ENCODE measurements at places on chromosomes 1 and 21. TPM values are rescaled to one million over a fixed set of nuclear protein-coding genes. Genes with fewer than 3 reads are reported as not detected.

LORICRIN gene
- total RNA-seq, result not detected

OTUD3 gene
- 5.1 TPM for total RNA-seq

TTC22 gene
- not detected for total RNA-seq

VTCN1 gene
- not detected for total RNA-seq

AMY2A gene
- not detected for total RNA-seq

C2CD4D gene
- not detected for total RNA-seq

NR1I3 gene
- total RNA-seq, result not detected

UBE2U gene
- total RNA-seq, result not detected

SPATA45 gene
- total RNA-seq, result not detected

C1orf115 gene
- 0.85 TPM for total RNA-seq

MYOG gene
- total RNA-seq, result not detected

ATAD3C gene
- total RNA-seq, result 0.40 TPM

BSND gene
- not detected for total RNA-seq

SYCP1 gene
- total RNA-seq, result not detected

ALPL gene
- total RNA-seq, result 0.36 TPM

KCNT2 gene
- 6.6 TPM for total RNA-seq

LRRC71 gene
- not detected for total RNA-seq

TTC34 gene
- 0.33 TPM for total RNA-seq

BARHL2 gene
- not detected for total RNA-seq

ZNF648 gene
- not detected for total RNA-seq

GBP1 gene
- 12.4 TPM for total RNA-seq

CHI3L1 gene
- total RNA-seq, result 1.1 TPM

NBPF4 gene
- not detected for total RNA-seq

SLFNL1 gene
- 0.46 TPM for total RNA-seq

KIFAP3 gene
- 28.5 TPM for total RNA-seq

ANGPTL1 gene
- 16.4 TPM for total RNA-seq

LCE2D gene
- total RNA-seq, result not detected

RABIF gene
- total RNA-seq, result 4.9 TPM

OR6N1 gene
- total RNA-seq, result not detected

ACOT11 gene
- total RNA-seq, result 3.6 TPM

NR0B2 gene
- not detected for total RNA-seq

EPHA2 gene
- total RNA-seq, result 76.8 TPM

ERICH3 gene
- not detected for total RNA-seq

ANKRD35 gene
- 1.8 TPM for total RNA-seq

AKR7A3 gene
- 0.59 TPM for total RNA-seq

SYT6 gene
- total RNA-seq, result not detected

All from smooth muscle cell of the pulmonary artery (primary cell).